ENCODE measurements at places on chromosomes 1 and 21. TPM values are rescaled to one million over a fixed set of nuclear protein-coding genes. Genes with fewer than 3 reads are reported as not detected.

GRCh38 chr1:110462964-110463363 lies 12.0 kb downstream of the PROK1 start:
- DNase-seq: no peak

Gene SPRR5
- not detected for total RNA-seq

DNA sequence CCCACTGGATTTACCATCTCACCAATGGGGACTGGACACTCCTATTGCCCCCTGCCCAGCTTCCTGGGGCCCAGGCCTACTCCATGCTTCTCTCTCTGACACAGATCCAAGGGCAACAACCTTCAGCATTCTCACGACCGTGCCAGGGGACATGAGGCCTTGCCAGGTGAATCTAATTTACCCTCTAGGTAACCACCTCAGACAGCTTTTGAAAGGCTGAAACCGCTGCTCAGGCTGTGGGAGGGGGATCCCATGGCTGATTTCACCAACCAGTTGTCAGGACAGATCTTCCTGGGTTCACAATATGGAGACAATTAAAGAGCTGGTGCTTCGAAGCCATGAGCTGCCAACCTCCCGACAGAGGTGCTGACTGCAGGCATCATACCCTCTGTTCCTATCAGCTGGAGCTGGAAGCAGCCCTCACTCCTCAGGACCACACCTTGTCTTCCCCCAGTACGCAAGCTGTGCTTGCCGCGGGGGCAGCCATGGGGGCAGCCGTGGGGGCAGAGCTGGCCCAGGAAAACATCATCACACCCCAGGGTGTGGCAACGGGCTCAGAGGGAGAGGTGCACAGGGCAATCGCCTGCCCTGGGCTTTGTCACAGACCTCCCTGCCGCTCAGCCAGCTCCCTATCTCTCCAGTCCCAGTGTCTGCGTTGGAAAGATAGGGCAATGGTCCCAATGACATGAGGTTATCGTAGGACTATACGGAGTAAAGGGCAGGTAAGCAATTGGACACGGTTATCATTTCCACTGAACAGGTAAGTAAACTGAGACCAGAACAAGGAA lies 120.2 kb downstream of the DMRTB1 start:
- DNase-seq: no peak

DNA sequence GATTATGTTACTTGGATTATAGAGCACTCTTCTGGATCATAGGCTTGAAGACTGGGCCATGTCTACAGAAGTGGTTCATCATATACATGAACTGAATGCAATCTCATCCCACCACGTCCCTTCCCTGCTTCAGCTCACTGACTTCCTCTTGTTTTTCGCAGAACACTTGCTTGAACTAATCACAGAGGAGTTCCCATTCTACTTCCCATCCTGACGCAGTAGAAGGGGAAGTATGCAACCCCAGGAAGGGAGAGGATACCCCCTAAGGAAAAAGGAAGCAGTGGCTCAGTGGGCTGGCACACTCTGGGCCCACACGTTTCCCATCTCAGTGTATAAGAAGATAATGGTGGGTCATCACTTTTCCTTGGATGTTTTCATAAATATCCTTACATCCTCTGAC lies 36.2 kb downstream of the CASQ2 start:
- no peak for DNase-seq

GRCh38 chr1:39679821-39680220 lies 7.9 kb upstream of the NT5C1A start:
- DNase-seq: no peak

- DNase-seq: no peak
These were observed 502.9 kb upstream of the ZRANB2 start for GRCh38 chr1:71583756-71584155.

GRCh38 chr1:165925498-165926079 lies 98.2 kb downstream of the UCK2 start:
- DNase-seq: no peak

- DNase-seq: peak; percentile 88
These were observed at the start of gene UBQLN4 for GRCh38 chr1:156053768-156054499. Gene UBQLN4 (minus strand): TSS chr1:156053798. CDS start chr1:156053701, 97 bp downstream.

Gene ARHGEF19
- 6.4 TPM for total RNA-seq

- no peak for DNase-seq
These were observed 367.9 kb upstream of the DUSP10 start for GRCh38 chr1:222109836-222110235.

- no peak for DNase-seq
These were observed 1370.4 kb upstream of the PRMT6 start for GRCh38 chr1:105686026-105686425.

- peak; percentile 40 for DNase-seq
These were observed 6.8 kb downstream of the TENT5C start for GRCh38 chr1:117612517-117613248.

Gene RGS1
- total RNA-seq: 147 TPM

DNA sequence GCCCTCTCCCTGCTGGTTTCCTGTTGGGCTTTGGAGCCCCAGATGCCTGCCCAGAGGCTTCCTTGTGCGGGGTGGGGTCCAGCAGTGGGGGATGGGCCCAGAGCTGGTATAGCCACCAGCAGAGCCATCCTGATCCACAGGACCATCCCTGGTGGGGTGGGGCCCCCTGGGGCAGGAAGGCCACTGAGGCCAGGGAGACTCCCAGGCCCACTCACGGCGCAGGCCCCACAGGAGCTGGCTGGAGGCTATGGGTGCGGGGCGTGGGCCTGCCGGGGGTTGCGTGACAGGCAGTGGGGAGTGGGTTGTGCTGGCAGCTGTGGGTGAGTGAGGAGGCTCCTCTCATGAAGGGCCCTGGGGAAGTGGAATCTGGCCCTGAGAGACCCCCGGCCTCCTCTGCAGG lies 5.7 kb downstream of the LRRC3 start:
- no peak for DNase-seq

GRCh38 chr1:247111700-247112478 lies 7.7 kb upstream of the ZNF669 start:
- peak; percentile 52 for DNase-seq

DNA sequence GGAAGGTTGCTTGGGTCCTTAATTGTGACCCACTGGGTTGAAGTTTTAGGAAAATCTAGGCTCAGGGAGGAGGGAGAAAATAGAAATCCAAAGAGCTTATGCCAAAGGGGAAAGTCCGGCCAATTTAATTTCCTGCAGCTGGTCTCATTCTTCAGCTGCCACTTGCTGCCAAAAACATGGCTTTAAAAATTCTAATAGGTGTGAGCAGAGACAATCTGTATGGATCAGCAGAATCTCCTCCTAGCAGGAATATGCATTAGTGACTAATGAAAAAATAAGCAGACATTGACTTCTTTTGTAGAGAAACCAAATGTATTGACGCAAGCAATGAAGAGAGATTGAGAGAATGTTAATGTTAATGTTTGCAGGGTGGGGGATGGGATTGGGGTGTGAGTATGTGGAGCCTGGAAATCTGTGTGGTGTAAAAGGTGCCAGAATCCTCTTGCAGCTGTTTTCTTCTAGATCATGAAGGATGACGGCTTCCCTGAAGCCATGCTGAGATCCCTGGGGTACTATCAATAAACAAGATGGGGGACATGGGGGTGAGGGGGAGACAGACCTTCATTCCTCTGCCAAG lies 35.3 kb downstream of the VWA5B1 start:
- no peak for DNase-seq

DNA sequence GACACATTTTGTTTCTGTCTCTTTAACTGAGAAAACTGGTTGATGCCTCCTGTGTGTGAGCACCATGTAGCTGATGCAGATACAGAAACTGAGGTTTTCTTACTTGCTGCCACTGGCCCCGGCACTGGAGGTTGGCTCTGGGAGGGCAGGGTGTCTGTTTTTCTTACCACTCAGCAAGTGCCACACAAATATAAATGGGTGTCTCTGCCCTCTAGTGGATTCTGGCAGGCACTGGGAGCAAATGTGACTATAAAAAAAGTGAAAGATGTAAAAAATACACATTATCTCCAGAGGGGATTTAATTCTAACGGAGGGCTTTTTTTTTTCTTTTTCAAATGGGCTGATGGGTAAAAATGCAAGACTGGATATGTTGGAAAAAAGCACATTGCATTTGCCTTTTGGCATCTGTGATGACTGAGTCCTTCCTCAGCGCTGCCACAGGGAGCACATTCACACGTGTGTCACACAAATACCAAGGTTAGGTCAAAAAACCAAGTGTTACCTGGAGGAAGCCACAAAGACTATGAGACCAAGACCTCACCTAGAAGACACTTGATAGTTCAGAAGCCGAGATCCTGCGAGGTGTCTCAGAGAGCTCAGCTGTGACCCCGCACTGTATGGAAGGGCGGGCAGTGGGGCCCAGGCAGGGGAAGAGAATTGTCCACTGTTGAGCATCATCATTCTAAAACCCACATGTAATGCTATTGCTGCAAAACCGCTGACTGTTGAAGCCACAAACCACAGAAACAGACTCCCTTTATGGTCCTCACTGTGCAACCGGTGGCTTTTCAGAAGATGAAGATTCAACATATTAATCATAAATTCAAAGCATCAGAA lies 18.9 kb downstream of the PGBD2 start:
- peak; percentile 28 for DNase-seq

- no peak for DNase-seq
These were observed 76.6 kb downstream of the RNF220 start for GRCh38 chr1:44481701-44482100.

DNA sequence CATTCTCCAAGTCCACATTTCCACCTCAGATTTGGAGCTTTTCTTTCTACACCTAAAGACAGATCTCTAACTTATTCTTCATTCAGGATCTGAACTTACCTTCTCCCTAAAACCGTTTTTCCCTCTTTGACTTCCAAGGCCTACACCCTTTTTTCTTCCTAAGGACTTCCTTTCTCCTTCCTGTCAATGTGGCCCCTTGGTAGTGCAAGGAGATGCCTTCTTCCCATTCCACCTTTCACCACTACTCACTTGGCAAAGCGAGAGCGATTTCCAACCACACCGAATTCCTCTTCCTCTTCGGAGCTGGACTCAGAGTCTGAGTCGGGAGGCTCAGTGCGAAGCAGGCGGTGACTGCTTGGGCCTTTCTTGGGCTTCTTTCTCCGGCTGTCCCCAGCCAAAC lies 1.3 kb downstream of the EFCAB14 start:
- DNase-seq: no peak

- DNase-seq: no peak
These were observed 151.3 kb downstream of the CLIC6 start for GRCh38 chr21:34820051-34820450.

- no peak for DNase-seq
These were observed 816 bp downstream of the HYI start for GRCh38 chr1:43452789-43453441.

DNA sequence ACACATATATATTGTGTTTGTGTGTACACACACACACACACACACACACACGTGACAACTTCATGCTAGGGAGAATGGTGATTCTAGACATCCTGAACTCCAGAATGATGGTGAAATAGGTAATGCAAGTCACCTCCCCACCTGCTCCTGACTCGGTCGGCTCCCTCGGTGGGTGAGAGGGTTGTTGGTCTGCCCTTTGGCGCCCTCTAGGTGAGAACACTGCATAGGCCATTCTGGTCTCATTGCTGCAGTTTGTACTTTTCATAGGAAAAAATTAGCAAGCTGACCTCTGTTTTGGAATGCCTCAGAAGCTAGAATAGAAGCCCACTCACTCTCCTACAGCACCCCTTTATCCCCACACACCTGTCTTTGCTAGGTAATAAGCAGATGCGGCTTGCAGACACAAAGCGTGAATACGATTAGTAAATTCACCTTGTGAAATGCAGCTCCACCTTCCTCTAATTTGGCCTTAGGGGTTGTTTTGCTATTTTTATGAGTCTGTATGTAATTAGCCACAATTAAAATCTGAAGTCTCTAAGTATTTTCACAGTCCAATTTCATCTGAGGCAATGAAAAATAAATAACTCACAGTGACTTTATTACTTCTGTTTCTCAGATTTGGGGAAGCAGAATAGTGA lies 130.0 kb upstream of the KCNJ15 start:
- DNase-seq: peak; percentile 32

DNA sequence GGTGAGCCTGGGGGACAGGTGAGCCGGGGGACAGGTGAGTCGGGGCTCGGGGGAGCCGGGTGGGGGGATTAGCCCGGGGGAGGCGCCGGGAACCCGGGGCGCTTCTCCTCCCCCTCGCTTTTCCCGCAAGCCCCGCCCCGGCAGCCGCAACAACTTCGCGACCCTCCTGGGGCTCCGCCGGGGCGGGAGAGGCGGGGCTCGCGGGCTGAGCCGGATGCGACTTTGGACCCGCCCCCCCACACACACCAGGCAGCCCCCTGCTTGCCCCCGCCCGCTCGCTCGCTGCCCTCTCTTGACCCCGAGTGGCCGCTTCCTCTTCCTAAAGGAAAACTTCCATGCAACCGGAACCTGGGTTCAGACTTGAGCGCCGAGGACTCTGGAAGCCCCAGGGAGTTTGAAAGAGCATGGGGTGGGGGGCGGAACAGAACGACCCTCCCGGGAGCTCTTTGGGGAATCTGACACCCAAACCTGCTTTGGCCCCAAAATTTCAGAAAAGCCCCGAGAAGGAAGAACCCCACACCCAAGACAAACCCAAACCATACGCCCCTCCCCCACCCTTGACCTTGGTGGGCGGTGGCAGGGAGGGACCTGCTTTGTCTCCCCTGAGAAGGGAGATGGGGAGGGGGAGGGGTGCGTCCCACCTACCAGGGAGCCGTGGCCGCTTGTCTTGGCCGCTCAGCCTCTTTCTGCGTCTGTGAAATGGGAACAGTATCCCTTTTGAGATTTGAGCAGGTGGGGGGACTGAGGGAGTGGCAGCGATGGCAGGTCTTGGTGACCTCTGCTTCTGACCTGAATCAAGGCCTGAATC lies 550 bp downstream of the ARHGEF16 start:
- DNase-seq: no peak

DNA sequence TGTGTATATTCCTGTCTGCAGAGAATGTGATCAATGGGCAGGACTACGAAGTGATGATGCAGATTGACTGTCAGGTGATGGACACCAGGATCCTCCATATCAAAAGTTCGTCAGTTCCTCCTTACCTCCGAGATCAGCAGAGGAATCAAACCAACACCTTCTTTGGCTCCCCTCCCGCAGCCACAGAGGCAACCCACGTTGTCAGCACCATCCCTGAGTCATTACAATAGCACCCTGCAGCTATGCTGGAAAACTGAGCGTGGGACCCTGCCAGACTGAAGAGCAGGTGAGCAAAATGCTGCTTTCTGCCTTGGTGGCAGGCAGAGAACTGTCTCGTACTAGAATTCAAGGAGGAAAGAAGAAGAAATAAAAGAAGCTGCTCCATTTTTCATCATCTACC lies 65.2 kb downstream of the OLFML2B start:
- no peak for DNase-seq

Gene SPATA1
- 2.2 TPM for total RNA-seq

Gene KCNK1
- 24.5 TPM for total RNA-seq

GRCh38 chr1:67755619-67756018 lies 70.6 kb downstream of the GADD45A start:
- no peak for DNase-seq

DNA sequence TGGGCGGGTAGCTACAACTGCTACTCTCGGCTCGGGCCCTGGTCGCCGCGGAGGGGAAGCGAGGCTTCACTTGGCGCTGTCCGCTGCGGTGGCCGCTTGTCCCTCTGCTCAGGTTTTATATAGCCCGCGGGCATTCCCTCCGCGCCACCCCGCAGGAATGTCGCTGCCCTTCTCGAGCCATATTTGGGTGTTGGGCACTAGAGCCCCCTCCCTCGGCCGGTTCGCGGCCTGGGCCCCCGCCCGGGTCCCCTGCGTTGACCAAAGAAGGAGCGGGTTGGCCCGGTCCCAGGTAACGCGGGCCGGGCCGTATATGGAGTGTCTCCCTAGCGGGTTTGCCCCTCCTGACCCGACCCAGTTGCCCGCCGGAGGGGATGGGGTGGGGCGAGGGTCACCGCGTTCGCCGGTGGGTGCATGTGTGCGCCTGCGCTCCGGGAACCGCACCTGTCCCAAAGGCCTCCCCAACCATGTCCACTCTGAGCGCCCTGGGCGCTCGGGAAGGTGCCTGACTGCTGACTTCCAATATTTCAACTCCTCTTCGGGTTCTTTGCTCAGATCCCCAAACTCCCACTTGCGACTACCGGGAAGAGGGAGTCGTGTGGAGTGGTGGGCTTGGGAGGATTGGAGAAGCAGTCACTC lies at the start of gene ACTA1:
TSS of gene ACTA1 (minus strand) at position 90 of the 636 bp plus-strand sequence. CDS start 979 bp downstream, outside the sequence.
- no peak for DNase-seq
